ENCODE measurements at places on chromosomes 7 and 10.

- DNase-seq, result no peak
Observed at GRCh38 chr10:103767756-103768155, 87.6 kb downstream of the SH3PXD2A start.

DNA sequence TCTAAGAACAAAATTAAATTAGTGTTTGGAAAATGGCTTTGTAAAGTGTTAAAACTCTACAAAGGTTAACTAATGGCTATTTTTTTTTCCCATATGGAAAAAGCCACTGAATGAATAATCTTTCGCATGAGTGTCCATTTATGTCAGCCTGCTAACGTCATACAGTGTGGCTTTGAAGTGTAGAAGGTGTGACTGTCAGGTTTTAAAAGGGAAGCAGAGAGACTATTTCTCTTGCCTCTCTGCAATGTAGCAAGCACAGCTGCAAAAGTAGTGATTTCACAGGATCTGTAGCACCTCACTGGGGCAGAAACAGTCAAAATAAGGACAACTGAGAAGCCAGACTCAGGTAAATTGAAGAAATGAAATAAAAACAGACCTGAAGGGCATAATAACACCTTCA lies 53.4 kb downstream of the CREB5 start:
- no peak for DNase-seq

GRCh38 chr10:53453196-53453595 lies 680.6 kb upstream of the MBL2 start:
- no peak for DNase-seq

- no peak for DNase-seq
Observed at GRCh38 chr10:80136134-80136571, 3.6 kb downstream of the PLAC9 start.

GRCh38 chr10:78973901-78974616 lies 94.7 kb upstream of the ZMIZ1 start:
- DNase-seq, result no peak

GRCh38 chr7:79227044-79227443 lies 226.4 kb downstream of the MAGI2 start:
- no peak for DNase-seq

DNA sequence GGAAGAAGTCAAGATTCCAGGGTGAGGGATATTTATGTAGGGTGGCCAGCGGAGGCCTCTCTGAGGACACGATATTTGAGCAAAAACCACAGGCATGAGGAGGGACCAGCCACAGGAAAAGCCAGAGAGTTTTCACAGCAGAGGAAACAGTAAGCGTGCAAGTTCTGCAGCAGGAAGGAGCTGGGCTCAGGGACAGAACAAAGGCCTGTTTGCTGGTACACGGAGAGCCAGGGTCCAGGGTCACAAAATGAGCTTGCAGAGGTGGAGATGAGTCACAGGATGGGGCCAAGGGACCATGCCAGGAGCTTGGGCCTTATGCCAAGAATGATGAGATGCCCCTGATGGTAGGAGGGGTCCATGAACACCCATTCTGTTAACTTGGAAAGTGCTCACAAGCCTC lies 283.5 kb downstream of the PLXNA4 start:
- DNase-seq, result no peak

GRCh38 chr10:78623578-78624215 lies 445.1 kb upstream of the ZMIZ1 start:
- no peak for DNase-seq

DNA sequence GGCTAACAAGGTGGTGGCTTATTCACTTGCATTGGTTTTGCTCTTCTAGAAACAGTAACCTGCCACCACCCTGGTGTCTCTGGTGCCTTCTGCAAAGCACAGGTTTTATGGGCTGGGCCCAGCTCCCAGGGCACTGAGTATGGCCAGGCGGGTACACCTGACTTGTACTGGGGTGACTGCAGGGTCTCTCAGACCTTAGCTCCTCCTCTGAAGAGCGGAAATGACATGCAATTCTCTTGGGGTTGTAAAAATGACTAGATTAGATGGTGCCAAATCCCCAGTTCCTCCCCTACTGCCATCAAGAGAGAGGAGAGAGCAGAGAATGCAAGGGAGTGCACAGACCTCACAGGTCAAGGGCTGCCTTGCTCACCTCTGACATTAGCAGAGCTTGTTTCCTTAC lies 14.7 kb downstream of the ESYT2 start:
- DNase-seq, result no peak

- no peak for DNase-seq
Observed at GRCh38 chr7:79401254-79401653, 52.2 kb downstream of the MAGI2 start.

DNA sequence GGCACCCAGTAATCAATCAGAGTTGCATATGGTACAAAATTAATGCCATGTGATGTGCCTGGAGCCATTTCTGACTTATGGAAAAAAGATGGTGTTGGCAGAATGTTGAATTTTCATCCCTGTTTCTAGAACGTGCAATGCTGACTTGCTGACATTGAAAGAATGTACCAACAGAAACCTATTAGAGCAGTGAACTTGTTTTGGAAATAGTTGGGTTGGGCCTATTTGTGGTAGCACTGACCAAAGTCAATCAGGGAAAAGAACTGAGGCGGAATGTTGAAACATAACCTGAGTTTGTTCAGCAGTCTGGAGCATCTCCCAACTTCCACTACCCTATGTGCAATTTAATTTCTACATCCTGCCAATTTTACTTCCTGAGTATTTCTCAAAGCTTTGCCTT lies 11.7 kb upstream of the KIAA1217 start:
- DNase-seq, result no peak

DNA sequence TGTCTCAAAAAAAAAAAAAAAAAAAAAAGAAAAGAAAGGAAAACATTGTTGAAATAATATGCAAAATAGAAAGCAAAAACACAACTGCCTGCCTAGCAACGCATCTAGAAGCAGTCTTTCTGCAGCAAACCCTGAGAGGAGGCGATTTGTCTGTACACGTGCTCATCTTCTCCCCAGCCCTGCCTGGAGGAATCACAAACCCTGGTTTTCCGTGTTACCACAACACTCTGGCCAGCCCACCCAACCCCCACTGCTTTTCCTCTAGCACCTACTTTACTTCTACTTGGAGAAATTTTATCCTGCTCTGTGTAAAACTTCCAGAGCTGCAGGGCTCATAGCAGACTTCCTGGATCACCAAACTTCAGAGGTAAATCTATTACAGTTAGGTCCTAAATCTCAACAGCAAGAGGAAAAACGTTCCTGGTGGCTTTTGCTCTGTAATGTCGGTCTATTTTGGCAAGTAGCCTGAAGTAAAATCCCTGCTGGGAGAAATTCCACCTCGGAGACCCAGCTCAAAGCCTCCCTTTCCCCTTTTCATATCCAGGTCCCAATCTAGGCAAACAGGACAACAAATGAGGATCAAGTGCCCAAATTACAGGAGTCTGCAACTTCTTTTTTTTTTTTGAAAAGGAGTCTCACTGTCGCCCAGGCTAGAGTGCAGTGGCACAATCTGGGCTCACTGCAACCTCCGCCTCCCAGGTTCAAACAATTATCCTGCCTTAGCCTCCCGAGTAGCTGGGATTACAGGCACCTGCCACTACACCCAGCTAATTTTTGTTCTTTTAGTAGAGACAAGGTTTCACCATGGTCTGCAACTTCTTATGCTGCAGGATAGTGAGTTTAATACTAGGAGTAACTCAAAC lies 91.6 kb downstream of the DNMBP start:
- DNase-seq, result no peak

DNA sequence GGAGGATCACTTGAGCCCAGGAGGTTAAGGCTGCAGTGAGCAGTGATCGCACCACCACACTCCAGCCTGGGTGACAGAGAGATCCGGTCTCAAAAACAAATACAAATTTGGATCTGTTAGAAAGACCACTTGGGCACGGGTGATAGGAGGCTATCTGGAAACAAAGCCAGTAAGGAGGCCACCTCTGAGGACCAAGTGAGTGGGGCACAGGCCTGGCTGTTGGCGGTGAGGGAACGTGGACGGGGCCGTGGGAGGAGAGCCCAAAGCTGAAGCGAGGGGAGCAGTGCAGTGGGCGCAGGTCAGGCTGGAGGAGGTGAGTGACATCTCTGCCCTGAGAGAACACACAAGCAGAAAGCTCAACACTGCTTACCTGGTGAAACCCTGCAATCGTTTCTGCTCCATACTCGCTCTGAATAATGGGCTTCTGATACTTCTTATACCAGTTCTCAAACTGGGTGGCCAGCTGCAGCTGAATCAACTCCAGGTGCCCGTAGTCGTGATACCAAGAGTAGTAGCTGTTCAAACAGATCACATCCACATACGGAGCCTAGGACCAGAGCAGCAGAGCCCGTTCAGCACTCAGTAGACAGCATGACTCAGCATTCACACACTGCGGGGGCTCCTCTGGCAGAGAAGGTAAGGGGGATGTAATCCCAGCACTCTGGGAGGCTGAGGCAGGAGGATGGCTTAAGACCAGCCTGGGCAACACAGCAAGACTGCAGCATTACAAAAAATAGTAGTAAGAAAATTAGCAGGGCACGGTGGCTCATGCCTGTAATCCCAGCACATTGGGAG lies 14.5 kb downstream of the GUSB start:
- DNase-seq, result no peak

DNA sequence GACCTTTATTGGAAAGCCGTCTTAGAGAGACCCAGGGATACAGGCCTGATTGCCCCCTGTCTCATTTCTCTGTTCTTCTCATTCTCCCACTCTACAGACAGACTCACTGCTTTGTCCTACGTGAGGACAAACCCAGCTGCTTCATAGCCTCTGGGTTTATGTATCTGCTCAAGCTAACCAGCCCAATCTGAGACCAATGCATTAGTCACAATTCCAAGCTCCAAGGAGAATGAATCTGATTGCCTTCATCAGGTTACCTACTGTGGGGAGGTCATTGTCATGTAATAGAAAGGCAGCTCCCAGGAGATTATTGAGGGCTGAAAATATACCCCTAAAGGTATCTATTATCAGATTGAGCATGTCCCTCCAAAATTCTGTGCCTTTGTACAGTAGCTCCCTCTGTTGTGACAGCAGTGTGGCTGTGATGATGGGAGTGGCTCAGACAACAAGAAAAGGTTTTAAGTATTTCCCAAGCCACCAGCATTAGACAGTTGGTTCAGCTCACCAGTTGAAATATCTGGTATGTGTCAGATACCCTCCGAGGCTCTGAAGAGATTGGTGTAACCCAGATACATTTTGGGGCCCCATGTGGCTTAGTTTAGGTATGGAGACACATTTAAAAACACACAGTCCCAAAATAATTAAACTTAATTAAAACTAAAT lies 123.1 kb upstream of the EEPD1 start:
- no peak for DNase-seq

- DNase-seq, result peak; percentile 4
Observed at GRCh38 chr10:12720217-12720981, 281.1 kb downstream of the CCDC3 start.

DNA sequence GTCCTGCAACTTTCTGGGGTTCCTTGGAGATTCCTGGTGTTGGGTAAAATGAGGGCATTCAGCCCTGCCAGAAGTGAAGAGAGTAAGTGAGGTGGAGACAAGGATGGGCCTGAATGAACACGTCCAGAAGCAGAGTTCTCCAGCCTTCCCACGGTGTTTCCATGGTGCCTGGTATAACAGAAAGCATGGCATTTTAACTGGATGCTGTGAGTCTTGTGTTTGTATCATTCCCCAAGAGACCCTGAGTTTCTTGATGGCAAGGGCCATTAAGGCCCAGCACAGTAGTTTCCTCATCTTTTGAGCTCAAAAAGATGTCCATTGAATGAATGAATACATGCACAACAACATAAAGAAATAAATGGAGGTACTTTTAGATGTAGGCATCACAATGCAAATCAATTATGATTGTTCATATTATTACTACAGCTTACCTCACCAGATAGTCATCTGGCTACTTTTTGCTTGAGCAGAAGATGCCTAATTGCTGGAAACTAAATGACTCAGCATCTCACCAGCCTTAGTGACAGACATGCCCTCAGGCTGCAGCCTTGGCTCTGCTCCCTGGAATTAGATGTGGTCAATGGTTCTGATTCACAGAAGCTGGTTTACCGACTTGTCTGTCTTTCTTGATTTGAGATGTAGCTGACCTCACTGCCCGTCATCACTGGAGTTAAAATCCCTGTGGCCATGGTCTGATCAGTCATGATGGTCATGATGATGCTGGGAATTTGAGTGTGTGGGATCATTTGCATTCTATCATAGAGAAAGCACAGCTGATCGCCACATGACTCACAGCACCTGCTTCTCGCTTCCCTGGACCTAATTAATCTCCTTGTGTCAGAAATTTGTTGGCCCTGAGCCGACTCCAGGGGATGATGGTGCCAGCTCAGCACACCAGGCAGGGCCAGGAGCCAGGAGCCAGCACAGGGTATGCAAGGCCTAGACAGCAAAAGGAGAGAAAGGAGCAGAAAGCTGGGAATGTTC lies 83.9 kb downstream of the CXCL12 start:
- DNase-seq, result no peak

- DNase-seq, result peak; percentile 53
Observed at GRCh38 chr10:27743012-27743876, 2.4 kb downstream of the MKX start.

DNA sequence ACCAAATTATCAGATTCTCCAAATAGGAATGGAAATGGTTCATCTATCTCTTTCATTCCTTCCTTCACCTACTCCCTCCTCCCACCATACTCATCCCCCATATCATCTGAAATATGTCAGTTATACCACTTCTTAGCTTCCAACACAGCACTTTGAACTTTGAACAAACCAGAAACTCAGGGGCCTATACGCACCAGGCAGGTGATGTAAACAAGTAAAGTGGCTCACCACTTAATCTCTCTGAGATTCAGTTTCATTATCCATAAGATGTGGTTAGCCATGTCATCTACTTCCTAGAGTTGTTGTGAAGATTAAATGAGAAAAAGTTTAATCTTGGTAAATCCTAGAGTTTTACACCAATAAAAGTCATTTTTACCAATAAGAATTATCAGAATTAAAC lies 65.9 kb upstream of the LRRN3 start:
- no peak for DNase-seq

DNA sequence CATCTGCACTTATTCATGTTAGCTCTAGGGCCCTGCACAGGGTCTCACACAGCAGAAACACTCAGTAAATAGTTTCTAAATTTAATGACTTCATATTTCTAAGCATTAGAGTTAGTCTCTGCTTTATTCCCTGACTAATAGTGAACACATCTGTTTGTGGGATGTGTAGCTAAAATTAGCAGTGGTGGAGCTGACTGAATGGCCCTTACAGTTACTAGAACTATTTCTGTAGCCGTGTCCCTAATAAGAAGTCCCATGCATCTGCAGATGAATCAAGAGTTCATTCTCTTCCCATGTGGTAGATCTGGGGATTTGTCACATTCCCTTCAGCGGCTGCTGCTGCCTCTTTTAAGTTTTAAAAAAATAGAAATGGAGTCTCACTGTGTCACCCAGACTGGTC lies 11.7 kb downstream of the MAP3K8 start:
- no peak for DNase-seq

DNA sequence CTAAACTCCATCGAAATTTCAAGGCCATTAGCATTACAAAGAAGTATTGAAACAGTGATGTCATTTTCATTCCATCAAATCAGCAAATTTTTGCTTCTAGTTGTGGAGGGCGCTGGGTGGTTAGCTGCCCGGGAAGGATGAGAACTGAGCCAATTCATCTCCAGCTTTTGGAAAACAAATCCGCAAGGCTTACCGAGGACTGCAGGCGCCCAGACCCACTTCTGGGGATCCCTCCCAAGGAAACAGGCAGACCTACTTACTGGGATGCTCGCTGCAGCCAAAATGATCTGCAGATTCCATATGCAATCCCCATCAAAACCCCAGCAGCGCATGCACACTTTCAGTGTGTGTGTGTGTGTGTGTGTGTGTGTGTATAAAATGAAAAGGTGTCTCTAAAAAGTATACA lies 19.2 kb downstream of the TNRC18 start:
- no peak for DNase-seq

GRCh38 chr10:123681285-123681684 lies 15.1 kb downstream of the GPR26 start:
- DNase-seq, result no peak

Measured in bone marrow (tissue), 2 donors.